Activated CD4-positive, alpha-beta T cell treated with anti-CD3 and anti-CD28 coated beads, Interleukin-2, amount 50 U/mL, for 4 hours (primary cell): ENCODE measurements at places on chromosomes 11 and 22.

- no peak for DNase-seq
These were observed 261.4 kb upstream of the ISX start for GRCh38 chr22:34804604-34805003.

GRCh38 chr22:35995348-35995747 is 33.3 kb downstream of the RBFOX2 start:
- no peak for DNase-seq

DNA sequence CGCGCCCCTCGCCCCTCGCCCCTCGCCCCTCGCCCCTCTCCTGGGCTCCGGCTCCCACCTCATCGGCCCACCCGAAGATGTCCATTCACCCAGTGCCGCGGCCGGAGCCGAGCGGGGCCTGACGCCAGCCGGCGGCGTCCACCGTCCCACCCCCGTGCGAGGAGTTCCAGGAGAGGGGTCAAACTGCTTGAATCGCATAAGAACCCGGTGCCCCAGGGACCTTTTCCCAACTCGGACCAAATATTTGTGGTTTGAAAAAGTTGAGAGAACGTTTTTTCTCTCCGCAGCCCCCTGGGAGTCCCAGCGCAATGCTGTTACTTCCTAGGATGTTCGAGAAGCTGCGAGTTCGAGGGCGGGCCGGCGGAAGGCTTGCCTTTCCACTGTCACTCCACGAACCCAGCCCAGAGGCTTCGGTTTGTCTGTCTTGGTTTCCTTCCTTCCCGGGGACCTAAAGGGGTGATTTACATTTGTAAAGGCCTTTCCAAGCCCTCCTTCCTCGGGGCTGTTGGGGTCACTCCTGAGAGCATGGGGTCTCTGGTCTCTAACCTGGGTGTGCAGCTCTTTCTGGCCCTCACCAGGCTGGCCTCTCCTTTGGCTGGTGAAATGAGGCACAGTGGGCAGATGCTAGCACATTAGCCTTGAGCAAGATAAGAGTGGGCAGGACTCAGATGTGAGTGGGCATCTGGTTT is 38.0 kb downstream of the ETS1 start:
- no peak for DNase-seq

DNA sequence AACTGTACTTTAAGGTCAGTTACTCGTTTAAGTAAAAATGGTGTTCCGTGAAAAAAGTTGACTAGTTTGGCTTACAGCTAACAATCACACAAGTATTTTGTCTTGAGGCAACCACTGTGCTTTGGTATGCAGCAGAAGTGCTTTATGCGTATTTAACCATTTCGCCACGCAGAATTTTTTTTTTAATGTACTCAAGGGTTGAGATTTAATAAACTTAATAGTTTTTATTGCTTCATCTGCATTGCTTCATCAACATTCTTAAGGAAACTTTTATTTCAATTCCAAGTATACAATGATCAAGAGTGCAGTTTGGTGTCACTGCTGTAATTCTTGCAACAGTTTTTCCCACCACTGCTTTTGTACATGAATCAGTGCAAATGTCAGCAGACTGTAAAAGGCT is 66.4 kb downstream of the ZNRF3 start:
- no peak for DNase-seq

GRCh38 chr11:32312206-32312817 is 123.0 kb downstream of the WT1 start:
- no peak for DNase-seq

- DNase-seq, result no peak
These were observed 200.9 kb downstream of the KIF18A start for GRCh38 chr11:27907091-27907490.
